ENCODE measurements at places on chromosomes 2 and 18.

GRCh38 chr18:58536202-58536516 lies 92.7 kb downstream of the ALPK2 start:
- no peak for DNase-seq

DNA sequence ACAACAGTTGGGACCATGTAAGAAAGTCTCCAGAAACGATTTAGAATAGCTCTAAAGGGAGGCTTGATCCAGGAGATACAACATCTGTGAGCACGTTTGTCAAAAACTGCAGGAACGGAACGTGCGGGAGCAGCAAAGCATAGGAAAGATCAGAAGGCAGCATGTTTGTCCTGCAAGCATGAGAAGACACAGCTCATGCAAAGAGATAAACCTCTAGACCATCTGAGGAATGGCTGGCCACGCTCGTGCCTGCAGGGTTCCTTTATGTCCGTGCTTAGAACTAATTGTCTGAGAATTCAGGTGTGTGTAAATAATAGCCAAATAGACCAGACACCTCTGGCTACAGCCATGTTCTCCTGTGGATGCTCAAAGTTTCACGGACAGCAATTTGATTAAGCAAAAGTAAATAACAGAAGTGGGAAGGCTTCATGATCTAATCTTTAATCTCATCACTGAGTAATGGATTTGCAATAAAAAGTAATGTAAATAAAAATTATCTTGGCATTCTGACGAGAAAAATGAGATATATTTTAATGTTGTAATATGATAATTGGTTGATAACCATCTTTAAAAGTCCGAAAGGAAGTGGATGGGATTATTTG lies 534.8 kb upstream of the CDH7 start:
- no peak for DNase-seq

GRCh38 chr18:22223254-22223964 lies 54.0 kb downstream of the GATA6 start:
- DNase-seq = no peak

- no peak for DNase-seq
Measured at GRCh38 chr2:24844023-24844685, 50.9 kb downstream of the CENPO start.

DNA sequence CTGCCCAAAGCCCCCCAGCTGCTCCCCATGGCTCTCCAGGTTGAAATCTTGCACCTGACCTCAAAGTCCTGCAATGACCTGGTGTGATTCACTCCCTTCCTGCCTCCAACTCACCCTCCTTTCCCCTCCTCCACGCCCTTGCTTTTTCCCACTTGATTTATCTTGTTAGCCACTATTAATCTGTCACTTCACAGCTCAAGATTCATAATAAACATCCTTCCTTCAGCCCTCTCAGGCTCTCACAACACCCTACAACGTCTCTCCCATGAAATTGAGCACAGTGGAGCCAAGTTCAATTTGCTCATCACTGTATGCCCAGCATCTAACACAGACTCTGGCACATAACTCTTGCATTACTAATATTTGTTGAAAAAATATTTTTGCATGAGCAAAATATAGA lies 85.6 kb upstream of the SLC35G4 start:
- DNase-seq = no peak

DNA sequence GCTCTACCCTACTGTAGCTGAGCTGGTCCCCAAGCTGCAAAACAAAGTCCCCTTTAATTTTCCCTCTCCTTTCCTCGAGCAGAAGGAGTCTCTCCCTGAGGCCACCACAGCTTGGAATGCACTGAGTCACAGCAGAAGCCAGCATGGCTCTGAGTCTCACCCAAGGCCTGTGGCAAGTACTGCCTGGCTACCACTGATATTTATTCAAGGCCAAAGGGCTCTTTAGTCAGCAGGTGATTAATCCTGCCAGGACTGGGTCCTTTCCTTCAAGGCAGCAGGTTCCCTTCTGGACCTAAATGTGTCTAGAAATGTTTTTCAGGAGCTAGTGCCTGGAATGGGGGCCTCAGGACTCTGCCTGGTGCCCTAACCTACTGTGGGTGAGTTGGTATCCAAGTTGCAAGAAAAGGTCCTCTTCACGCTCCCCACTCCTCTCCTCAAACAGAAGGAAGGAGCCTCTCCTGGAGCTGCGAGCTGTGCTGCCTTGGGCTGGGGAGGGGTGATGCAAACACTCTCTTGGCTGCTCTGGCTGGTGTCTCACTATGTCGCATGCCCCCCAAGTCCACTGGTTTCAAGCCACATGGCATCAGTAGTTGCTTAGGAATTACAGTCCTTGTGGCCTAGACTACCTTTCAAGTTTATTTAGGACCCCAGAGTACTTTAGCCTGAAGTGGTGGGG lies 53.4 kb downstream of the CD28 start:
- no peak for DNase-seq
